ENCODE measurements at places on chromosomes 5 and 9. TPM values are rescaled to one million over a fixed set of nuclear protein-coding genes. Genes with fewer than 3 reads are reported as not detected.

- no peak for DNase-seq
Measured at GRCh38 chr5:159017786-159018185, 81.9 kb downstream of the EBF1 start.

GRCh38 chr9:35749515-35750255 lies 598 bp downstream of the RGP1 start:
- DNase-seq: peak; percentile 75

DNA sequence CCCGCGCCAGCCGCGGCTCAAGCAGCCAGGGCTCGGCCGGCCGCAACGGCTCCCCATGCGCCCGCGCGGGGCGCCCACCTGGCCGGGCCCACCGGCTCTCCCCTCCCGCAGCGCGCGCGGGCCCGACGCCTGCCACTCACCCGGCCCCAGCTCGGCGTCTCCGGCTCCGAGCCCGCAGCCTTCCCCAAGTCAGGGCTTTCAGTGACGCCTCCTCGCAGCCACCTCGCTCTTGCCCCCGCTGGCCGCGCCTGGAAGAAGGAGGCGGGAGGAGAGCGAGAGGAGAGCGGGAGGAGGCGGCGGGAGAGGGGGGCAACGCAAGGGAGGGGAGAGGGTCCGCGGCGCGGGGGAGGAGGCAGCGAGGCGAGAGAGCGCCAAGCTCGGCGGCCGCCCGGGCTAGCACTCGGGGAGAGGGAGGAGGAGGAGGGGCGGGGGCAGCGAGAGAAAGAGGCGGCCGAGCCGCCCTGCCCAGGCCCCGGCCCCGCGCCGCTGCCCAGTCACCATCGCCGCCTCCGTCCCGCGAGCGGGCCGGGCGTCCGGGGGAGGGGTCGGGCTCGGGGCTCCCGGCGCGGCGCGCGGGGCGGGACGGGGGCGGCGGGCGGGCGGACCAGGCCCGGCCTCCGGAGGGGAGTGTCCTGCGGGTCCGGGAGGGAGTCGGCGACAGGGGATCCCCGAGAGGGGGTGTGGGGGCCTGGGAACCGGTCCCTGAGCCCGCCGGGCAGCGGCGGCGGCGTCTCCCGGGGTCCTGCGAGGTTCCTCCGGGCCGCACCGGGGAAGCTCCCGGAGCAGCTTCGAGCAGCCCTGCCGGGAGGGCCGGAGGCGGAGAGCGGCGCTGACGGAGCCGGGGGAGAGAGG lies at the start of gene LHFPL2:
LHFPL2 (minus strand) TSS at position 414 of the 852 bp plus-strand sequence. CDS start 138,559 bp downstream, outside the sequence.
- DNase-seq: peak; percentile 76

- no peak for DNase-seq
Measured at GRCh38 chr9:126511411-126511810, 102.3 kb upstream of the LMX1B start.

- no peak for DNase-seq
Measured at GRCh38 chr9:87233431-87233830, 264.2 kb upstream of the DAPK1 start.

GRCh38 chr9:76591256-76591950 lies 132.4 kb downstream of the GCNT1 start:
- DNase-seq: no peak

AHRR gene
- total RNA-seq: 8.8 TPM

GRCh38 chr9:35758475-35759050 lies 4.5 kb upstream of the MSMP start:
- no peak for DNase-seq

SLC38A9 gene
- 15.0 TPM for total RNA-seq

FOXD4L4 gene
- 0.41 TPM for total RNA-seq

GRCh38 chr9:92275541-92275940 lies 18.0 kb downstream of the IARS1 start:
- no peak for DNase-seq

- DNase-seq: no peak
Measured at GRCh38 chr5:36944607-36945225, 68.1 kb downstream of the NIPBL start.

- DNase-seq: no peak
Measured at GRCh38 chr9:123860603-123861002, 69.3 kb downstream of the DENND1A start.

- DNase-seq: no peak
Measured at GRCh38 chr5:102811972-102812371, 56.9 kb downstream of the PAM start.

DNA sequence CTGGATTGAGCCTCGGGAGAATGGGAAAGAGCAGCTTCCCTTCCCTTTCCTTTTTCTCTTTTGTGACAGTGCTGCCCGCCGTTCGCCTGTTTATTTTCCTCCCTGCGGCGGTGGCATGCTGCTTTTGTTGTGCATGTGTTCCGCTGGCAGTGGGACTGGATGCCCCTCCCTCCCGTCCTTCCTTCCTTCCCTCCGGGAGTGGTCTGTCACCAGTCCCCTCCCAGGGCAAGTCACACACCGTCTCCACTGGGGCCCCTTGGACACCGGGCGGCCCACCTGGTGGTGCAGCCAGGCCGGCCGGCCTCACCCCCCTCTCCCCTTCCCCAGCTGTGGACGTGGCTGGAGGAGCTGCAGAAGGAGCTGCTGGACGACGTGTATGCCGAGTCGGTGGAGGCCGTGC lies 214.7 kb downstream of the TRIO start:
- no peak for DNase-seq

OSMR gene
- total RNA-seq: 10.8 TPM

IFNE gene
- total RNA-seq: not detected

FAM153A gene
- total RNA-seq: not detected

- DNase-seq: no peak
Measured at GRCh38 chr9:128106181-128106939, 21.2 kb downstream of the PTGES2 start.

Data from transverse colon (tissue), 4 donors.